Effector memory CD8-positive, alpha-beta T cell (primary cell): ENCODE measurements at places on chromosomes 2 and 18.

DNA sequence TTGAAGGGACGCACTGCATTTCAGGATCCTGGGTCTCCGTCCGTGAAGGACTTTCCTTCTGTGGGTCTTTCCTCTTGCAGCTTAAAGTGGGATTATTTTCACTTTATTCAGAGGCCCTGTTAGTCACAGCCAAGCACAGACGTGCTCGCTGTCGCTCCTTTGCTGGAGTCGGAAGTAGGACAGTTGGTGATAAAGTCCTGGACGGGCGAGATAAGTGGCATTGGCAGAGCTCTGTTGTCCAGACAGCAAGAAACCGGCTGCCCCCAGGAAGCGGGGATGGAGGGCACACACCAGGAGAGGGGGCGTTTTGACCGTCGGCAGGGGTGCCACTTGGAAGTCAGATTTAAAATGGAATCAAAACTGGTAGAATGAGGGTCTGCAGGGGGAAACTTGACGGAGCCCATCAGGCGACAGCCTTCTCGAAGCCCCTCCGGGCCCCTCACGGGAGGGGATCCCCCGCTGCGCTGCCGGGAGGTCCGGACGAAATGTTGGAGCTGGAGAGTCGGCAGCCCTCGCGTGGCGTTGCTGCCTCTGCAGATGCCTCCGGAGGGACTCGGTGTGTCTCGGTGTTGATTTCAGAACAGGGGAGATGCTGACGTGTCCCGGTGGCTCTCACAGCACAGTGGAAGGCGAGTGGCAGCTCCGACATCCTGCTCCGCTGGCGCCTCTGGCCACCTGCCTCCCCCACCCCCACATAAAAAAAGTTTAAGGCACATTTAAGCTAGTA is 124.2 kb downstream of the NFATC1 start:
- DNase-seq, result no peak

GRCh38 chr2:186554850-186555671 is 34.8 kb upstream of the ITGAV start:
- DNase-seq, result no peak

DNA sequence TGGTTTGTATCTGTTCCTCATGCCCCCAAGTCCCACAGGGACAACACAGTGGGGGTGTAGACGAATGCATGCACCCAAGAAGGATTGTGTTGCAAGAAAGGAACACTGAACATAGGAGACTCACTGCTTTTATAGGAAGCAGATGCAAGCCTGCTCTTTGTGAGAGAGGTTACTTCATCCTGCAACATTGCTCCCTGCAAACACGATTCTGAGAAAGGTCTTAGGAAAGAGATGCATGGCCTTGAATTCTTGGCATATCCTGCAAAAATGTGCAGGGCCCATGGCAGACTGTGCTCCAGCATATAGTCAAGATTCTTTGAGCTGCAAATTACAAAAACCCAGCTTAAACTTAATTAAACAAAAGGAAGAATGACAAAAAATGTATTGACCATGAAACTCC is 312.2 kb upstream of the MGAT5 start:
- no peak for DNase-seq

DNA sequence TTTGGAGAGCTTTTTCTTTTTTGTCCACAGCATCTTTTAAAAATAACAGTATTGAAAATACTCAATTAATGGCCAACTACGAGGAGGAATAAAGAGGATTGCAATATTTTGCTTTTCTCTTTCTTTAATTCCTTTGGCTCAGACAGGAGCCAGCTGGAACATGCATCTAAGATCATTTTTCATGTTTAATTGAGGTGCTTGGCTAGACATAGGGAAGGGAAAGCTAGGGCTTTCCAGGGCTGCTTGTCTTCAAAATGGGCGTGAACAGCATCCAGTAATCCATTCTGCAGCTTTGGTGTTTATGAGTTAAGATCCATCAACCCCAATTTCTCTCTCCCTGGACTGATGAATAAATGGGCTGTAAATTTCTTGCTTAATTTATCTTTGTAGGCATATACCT is 323.0 kb downstream of the PTPRM start:
- no peak for DNase-seq

DNA sequence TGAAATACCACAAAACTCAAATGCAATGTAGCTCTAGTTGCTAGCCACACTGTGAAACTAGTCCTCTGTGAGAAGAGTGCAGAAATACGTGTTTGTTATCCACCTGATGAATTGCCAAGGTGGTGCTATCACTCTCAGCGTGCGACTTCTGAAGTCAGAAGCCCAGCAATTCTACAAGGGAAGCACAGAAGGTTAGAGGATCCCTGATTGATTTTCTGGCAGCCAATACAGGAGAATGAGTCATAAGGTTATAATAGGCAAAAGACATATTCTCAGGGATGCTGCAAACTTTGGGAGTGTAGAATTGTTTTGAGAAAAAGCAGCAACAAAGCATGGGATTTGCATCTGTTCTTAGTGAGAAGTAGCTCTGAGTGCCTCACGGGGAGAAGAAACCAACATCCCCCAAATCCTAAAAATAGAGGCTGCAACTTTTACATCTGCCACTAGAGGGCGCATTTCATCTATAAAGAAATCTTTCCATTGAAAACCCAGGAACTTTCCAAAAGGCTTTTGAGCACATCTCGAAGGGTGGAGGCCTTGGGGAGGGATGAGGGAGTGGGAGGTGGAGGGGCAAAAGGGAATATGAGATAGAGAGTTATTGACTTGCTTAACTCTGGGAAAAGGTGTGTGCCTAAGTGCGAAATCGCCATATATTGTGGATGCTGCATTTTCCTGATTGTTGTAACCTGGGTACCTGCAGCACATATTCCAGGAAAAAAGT is 78.0 kb downstream of the TMEM182 start:
- peak; percentile 23 for DNase-seq

- no peak for DNase-seq
These were observed 8.1 kb downstream of the KYNU start for GRCh38 chr2:142885543-142885942.

- no peak for DNase-seq
These were observed 30.5 kb upstream of the ITGAV start for GRCh38 chr2:186559370-186559769.

GRCh38 chr2:217086038-217086522 is 226.2 kb upstream of the TNP1 start:
- DNase-seq, result no peak

- DNase-seq, result no peak
These were observed 63.9 kb downstream of the ARHGAP28 start for GRCh38 chr18:6793455-6793854.

GRCh38 chr2:168849610-168850009 is 40.6 kb downstream of the SPC25 start:
- DNase-seq, result no peak

DNA sequence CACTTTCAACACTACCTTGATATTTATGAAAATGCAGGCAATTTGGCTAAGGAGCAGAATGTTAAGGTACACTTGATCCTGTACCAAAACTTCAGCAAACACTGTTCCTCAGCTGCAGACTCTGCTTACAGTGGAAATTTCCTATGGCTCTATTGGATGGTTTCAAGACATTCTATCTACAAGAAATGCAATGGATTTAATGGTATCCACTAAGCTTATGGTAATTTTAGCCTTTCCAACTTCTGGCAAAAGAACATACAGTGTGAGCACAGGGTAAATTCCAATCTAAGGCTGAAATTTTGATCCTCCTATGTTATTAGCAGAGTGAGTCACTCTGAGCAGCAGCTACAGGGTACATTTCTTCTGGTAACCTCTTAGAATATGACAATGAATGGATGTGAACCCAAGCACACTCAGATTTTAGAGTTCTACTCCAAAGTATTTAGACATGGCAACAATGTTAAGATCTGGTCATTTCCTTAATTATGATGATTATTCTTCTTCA is 361.8 kb upstream of the PIK3C3 start:
- DNase-seq, result no peak

DNA sequence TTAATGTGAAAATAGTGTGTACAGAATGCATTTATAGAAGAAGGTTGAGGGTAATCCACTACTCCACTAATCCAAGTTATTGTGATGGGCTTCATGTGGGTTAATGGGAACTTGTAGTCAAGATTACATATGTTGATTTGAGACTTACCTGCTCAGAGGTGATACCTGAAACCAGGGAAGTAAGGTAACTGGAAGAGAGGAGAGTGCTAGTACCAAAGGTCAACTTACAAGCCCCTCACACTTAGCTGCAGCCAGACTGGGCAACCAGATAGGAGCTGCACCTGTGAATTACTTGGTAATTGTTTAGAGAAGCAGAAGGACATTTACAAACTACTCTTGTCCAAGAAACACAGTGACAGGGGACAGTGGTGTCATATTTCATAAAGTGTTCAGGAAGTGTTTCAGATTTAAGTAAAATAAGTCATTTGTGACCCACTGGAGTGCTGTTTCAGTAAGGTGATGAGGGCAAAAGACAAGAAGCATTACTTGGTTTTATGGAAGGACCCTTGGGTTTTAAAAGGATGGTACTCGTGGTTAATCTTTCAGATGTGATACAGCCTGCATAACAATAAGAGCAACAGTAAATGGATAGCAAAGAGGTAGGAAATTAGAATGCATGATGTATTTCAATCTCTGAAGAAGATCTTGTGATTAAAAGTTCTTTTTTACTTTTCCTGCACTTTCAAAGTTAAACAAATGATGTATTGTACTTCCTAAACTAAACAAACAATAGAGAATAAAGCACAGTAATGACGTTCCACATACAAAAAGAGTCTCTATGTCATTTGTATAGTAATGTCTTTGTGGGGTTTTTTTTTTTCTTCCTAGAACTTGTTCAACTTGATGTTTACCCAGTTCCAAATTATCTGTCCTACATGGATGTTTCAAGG is 189.3 kb downstream of the PHLPP1 start:
- no peak for DNase-seq

GRCh38 chr2:208040199-208041171 is 15.2 kb upstream of the PLEKHM3 start:
- DNase-seq, result peak; percentile 62

GRCh38 chr2:188187726-188188125 is 103.9 kb upstream of the GULP1 start:
- DNase-seq, result no peak

DNA sequence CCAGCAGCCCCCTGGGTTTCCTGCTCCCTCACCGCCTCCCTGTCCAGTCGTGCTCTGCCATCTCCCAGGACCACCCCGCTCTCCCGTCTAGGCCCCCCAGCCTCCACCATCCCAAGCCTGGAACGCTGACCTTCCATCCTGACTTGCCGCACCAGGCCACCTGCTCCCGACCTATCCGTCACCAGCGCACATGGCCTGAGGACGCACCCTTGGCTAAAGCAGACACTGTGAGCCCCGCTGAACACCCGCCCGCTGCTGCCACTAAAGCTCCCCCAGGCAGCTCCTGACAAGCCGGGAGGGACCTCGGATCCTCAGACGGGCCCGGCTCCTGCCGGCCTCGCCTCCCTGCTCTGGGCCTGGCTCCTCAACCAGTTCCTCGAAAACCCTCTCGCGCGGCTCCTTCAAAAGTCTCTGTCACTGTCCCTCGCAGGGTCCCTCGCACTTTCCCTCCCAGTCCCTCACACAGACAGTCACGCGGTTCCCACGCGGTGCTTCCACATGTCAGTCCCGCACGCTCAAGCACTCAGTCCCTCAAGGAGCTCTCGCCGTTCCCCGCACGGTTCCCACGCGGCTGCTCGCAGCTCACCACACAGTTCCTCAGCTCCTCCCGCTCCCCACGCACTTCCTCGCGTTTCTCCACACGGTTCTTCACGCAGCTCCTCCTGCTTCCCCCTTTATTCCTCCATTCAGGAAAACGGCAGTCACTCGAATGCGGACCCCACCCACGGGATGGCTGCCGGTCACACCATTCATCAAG is 42.4 kb downstream of the KIF1A start:
- DNase-seq, result no peak

- DNase-seq, result no peak
These were observed 14.8 kb downstream of the NPPC start for GRCh38 chr2:231911381-231911780.

GRCh38 chr2:73080321-73081131 is 9.0 kb upstream of the SFXN5 start:
- DNase-seq, result no peak

- no peak for DNase-seq
These were observed 42.0 kb downstream of the CCDC148 start for GRCh38 chr2:158414538-158414937.

GRCh38 chr2:191434072-191434471 is 188.9 kb downstream of the MYO1B start:
- DNase-seq, result no peak

DNA sequence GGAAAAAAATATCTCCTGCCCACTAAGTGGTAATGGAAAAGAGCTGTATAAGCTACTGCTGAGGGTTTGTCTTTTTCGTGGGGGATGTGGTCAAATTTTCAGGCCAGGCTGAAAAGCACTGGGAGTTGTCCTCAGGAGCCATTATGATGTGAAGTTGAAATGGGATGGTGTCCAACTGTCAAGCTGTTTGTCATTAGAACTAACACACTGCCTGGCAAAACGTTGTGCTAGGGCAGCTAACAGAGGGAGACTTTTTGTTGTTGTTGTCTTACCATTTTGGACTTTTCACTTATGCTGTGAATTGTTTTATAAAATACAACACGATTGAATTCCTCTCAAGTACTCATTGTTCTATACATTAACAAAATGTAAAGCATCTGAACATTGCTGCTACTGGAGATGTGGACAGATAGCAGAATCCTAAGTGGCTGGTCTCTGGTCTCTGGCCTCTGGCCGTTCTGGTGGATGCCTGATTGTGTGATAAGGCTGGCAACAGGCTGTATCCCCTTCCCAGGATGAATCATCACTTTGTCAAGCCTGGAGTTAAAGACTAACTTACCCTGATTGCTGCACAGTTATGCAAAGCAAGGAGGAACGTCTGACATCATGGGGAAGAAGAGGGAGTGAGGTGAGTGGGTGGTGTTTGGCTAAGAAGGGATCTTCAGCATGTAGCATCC is 2.3 kb downstream of the MYO1B start:
- DNase-seq, result no peak

DNA sequence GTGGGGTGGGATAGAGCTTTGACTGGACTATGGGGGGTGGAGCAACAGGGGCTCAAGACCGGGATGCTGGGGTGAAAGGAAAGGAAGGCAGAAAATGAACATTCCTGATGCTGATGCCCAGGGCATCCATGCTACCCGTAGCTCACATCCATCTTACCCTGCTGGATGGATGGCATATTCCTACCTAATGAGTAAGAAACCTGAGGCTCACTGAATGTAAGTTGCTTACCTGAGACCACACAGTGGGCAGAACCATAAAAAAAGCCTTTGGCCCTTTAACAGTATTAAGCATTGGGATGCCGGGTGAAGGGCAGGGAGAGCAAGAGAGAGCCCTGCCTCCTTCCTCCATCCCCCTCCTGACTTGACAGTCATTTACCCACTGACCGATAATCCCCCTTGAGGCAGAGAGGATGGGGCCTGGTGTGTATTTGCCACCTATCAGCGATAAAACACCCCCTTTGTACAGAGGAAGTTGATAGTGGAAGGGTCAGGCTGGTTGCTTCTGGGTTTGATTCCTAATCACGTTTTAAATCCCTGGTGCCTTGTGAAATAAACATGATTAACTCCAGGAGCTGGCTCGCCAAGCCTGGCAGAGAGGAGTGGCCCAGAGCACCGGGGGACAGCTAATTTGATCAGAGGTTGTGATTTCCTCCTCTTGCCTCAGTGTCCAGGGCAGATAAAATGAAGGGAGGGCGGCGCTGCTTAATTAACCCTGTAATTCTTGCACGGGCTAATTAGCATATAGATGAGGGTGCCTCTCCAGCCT is 105.9 kb upstream of the HS6ST1 start:
- DNase-seq, result no peak

GRCh38 chr2:218861645-218862318 is 2.2 kb downstream of the WNT6 start:
- no peak for DNase-seq

- DNase-seq, result peak; percentile 39
These were observed 16.3 kb downstream of the PCBP1 start for GRCh38 chr2:70103531-70104061.

GRCh38 chr18:30694773-30695172 is 347.8 kb downstream of the DSC3 start:
- no peak for DNase-seq
